ENCODE measurements at places on chromosomes 4 and X. TPM values are rescaled to one million over a fixed set of nuclear protein-coding genes. Genes with fewer than 3 reads are reported as not detected.

Gene MAGEA2
- total RNA-seq: not detected

Gene SLC35A2
- total RNA-seq: 16.8 TPM

Gene TACR3
- not detected for total RNA-seq

Gene SATL1
- not detected for total RNA-seq

Gene FREM3
- total RNA-seq: not detected

Gene LUZP4
- not detected for total RNA-seq

Gene DDIT4L
- 1.2 TPM for total RNA-seq

Gene RNF128
- 51.8 TPM for total RNA-seq

Gene INPP4B
- 59.3 TPM for total RNA-seq

Gene POF1B
- total RNA-seq: 4.6 TPM
